ENCODE measurements at places on chromosomes 7 and 10.

DNA sequence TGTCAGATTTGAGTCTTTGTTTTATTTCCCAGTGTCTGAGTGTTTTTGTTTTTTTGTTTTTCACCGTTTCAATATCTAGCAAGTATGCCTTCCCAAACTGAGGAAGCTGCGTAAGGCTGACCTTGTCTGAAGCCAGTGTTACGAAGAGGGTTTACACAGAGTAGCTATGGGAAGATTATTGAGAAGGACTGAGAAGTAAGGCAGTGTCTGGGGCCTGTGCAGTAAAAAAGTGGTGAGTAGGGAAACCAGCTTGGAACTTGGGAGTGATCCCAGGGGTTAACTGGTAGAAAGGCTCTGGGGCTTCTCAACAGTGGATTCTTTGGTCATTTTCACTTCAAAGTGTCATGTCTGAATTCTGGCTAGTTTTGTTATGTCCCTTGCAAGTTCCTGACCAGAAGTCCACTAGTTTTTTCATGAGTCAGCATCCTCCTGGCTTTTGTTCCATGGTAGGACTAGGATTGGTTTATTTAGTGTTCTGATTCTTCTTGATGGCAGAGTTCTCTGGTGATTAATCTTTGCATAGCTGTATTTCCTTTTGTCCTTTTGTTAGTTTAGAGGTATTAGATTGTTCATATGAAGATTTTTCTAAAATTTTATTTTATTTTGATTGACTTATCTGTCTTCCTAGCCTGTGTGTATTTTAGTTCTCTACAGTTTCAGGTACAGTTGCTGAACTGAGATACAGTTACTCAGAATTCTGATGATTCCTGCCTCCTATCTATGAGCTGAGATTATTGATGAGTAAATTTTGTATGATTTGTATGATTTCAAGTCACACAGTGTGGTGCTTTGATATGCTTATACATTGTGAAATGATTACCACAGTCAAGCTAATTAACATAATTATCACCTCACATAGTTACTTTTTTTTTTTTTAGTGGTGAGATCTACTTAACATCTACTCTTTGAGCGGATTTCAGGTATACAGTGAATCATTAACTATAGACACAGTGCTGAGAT lies 19.0 kb downstream of the GARS1 start:
- DNase-seq: no peak

GRCh38 chr7:6691609-6692106 lies 15.1 kb downstream of the ZNF12 start:
- DNase-seq: no peak

DNA sequence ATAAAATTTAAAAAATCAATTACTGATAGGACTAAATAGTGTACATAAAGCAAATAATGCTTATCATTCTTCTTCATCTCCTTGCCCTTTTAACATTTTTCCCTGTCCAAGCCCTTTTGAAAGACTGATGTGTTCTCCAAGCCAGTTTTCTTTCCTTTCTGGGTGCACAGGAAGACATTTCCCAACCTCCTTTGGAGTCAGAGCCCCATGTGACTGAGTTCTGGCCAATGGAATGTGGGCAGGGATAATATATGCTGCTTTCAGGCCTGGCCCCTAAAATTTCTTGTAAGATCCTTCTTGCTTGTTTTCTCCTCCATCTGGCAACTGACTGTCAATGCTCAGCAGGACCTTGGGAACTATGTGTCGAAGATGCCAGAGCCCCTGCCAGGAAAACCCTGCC lies 197.5 kb downstream of the EMX2 start:
- DNase-seq: no peak

DNA sequence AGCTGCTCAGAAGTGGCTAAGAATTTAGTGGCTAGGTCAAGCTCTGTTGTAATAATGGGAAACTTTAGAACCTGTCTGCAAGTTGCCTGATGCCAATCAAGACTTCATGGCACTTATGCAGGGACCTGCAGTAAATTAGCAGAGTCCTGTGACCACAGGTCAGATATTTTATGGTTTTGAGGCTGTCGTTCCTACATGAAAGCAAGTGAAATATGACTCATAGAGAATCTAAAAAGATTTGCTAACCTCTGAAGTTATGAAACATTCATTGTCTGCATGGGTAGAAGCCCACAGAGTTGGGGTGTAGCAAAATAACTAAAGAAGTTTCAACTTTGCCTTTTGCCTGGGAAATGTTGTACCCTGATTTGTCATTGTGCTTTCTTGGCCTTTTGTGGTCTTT lies 32.3 kb downstream of the SLC39A12 start:
- DNase-seq: no peak

GRCh38 chr10:27646604-27647175 lies 98.9 kb downstream of the MKX start:
- no peak for DNase-seq

DNA sequence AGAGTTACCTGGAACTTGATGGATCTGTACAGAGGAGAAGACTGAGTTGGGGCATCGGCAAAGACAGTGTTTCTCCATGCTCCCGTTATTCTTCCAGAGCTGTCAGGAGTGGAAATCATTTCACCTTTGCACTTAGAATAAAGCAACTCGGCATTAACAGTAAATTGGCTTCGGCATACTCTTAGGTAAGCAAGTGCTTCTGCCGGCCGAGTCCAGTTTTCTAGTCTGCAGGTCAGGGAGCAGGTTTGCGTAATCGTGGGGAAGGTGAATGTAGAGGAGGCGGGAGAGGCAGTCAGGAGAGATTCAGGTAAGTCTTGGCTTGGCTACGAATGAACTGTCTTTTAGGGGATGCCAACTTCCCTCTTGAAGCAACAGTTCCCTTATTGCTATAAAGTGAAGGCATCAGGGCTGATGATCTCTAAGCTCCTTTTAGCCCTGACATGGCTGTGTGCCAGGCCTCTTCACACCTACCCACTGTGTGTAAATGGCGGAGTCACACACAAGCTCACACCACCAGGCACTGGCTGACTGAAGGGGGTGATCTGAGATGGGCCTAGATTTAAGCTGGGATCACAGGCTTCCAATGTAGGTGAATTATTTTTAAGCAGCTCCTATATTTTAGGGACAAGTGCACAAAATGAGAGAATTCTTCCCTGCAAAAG lies 127.1 kb downstream of the GATA3 start:
- DNase-seq: no peak

DNA sequence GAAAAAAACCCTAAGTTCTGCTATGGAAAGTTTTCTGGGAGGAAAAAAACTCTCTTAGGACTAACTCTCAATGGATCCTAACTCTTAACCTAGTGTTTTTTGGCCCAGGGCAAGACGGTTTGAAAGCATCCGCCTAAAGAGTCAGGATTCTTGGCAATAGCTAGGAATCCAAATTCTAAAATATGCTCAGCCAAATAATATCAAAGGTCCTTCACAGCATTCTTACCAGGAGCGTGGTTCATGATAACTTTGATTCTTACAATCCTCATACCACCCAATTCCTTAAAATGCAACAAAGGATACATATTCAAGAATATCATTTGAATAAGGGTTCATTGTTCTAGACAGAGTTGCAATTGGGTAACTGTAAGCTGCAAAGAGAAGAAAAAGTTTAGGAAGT lies 21.3 kb downstream of the CPA1 start:
- DNase-seq: no peak

DNA sequence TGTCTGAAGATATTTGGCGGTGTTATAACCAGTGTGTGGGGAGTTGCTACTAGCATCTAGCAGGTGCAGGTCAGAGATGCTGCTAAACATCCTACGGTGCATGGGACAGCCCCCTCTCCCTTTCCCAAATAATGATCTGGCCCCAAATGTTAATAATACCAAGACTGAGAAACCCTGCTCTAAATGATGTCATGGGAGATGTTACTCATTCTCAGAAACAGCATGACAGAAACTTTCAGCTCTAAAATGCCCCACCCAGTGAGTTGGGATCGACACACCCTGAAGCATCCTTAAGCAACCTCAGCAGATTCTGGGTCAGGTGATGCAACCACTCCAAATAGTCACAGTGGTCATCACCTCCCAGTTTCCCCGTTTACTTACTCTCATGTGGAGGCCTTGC lies 108.8 kb upstream of the MPP7 start:
- no peak for DNase-seq
